ENCODE measurements at places on chromosomes 3 and 15.

GRCh38 chr3:192825657-192826200, 91.9 kb downstream of the MB21D2 start:
- peak; percentile 41 for DNase-seq

DNA sequence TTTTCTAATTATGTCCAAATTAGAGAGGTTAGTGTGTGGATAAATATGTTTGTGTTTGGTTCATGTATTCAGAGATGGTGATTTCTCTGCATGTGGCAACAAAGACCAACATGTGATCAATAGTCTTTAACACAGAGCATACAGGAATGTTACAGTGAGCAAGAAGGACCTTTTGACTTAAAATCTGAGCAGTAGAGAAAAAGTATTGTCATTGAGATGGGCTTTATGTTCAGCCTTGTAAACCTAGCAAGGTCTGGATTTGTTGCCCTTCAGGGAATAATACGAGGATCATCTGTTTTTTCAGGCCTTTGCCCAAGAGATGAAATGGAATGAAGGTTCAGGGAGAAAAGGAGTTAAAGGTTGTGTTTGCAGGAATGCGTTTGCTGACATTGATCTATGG, 161.8 kb upstream of the NECTIN3 start:
- DNase-seq, result no peak

DNA sequence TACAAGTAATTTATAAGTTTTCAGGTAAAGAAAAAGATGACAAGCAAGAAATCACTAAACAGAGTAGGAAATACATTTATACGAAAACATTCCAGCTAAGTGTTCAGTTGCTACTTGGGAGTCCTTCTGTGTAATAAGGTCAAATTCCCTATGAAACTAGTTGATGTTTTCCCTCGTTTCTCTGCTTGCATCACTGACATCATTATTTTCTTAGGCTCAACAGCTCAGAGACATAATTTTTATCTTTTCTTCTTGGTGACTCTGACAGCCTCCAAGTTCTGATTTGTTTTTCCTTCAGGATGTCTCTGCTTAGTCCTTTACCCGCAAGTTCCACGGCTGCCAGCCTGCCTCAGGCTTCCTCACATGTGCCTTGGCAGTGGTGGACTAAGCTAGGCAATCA, 173.6 kb downstream of the P3H2 start:
- no peak for DNase-seq

DNA sequence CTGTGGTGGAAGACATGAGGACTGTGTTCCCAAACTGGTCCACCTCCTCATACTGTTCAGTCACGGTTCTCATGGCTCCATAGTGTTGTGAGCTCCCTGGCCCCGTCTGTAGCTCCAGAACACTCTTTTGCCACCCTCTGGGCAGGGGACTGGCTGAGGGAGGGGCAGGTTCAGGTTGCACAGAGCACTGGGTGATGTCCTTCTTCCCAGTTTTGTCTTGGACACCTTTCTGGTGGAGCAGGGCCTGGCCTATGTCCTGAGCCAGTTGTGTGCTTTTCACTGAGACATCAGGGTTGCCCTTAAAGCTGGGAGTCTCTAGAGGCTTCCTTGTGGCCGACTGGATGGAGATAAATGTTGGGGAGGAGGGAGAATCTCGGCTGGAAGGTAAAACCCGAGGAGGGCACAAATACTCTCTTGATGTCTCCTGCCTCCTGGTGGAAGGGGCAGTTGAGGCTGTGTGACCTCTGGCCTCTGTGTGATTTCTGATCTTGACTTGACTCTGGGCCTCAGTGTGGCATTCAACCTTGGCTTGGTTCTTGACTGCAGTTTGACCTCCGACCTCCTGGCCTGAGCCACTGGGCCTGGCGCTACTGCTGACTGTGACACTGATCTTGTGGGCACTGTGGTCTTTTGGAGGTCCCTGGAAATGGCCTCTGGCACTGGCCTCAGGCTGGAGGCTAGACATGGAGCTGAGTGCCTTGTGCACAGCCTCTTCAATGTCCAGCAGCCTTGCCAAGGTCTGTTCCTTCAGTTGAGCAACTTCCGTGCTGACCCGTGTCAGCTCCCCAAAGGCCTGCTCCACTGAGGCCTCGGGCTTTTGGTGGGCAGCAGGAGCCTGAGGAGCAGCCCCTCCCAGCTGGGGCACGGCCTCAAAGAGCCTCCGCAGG, 8.1 kb downstream of the XIRP1 start:
- no peak for DNase-seq

DNA sequence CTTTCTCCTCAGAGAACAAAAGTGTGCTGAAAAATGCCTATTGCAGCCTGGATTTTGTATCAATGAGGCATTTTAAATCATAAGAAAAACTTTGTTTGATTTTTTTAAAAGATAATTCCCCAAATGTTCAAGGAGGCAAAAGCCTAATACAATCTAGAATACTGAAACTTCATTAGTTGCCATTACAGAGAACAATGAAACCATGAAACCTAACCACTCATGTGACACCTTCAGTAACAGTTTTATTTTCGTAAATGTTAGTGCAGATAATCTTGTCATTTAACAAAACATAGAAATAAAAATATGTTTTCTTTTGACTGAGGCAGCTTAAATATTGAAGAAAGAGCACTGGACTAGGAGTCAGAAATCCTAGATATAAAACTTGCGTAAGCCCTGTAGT, 655.9 kb downstream of the RBMS3 start:
- no peak for DNase-seq

GRCh38 chr3:120163026-120163425, 68.8 kb upstream of the GSK3B start:
- DNase-seq, result no peak

- no peak for DNase-seq
Observed at GRCh38 chr15:41969851-41970431, 2.4 kb downstream of the EHD4 start.

DNA sequence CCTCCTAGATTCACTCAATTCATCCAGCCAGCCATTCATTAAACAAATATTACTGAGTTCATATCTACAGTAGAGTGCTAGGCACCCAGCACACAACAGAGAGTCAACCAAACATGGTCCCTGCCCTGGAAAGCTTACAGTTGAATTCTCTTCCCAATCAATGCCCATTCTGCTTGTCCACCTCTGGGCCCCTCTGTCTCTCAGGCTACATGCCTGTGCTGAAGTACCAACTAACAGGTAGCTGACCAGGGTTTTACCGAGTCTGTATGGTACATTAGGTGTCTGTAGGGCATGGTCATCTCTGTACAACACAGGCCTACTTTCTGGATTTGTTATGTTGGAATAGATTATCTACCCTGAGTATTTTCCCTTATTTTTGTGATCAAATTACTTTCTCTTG, 23.3 kb downstream of the PLD1 start:
- DNase-seq, result no peak

DNA sequence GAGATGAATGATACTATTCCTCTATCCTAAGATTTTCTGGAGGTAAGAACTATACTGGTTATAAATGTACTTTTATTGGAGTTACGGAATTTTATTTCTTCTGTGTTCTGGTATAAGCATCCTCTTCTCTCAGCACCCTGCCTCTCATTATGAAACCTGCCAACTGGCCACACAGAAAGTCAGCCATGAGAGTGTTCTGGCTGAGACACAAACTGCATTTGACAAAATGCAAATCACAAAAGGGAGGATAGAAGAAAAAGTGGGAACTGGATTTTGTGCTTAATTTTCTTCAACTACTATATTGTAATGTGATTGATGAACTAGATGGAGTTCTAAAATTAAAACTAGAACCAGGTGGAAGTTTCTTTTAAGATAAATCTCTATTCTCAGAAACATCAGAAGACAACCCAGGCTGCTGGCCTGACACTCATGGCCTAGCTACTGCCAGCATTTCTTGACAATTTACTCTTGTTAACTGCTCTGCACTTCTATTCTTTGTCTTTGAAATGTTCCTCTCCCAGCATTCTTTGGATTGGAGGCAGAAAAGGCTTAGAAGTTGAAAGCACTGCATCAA, 143.1 kb downstream of the WDR76 start:
- DNase-seq, result no peak

GRCh38 chr3:33186524-33187367, 31.9 kb downstream of the SUSD5 start:
- DNase-seq, result no peak

DNA sequence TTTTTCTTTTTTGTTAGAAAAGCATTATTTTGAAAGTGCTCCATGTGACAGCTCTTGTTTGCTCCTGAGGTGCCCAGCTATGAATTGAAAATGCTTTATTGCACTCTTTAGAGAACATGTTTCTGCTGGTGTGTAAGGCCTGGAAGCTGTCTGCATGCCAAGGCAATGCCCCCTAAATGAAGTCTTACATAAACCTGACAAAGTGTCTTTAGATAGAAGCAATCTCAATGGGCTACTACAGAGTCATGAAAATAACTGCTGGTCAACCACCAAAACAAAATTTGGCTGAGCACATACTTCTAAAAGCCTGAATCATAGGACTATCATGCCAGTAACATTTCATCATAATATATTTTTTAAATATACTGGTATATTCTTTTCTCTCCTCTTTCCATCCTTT, 178.7 kb downstream of the THRB start:
- DNase-seq, result no peak

- no peak for DNase-seq
Observed at GRCh38 chr3:64684715-64685261, 3.0 kb downstream of the ADAMTS9 start.

DNA sequence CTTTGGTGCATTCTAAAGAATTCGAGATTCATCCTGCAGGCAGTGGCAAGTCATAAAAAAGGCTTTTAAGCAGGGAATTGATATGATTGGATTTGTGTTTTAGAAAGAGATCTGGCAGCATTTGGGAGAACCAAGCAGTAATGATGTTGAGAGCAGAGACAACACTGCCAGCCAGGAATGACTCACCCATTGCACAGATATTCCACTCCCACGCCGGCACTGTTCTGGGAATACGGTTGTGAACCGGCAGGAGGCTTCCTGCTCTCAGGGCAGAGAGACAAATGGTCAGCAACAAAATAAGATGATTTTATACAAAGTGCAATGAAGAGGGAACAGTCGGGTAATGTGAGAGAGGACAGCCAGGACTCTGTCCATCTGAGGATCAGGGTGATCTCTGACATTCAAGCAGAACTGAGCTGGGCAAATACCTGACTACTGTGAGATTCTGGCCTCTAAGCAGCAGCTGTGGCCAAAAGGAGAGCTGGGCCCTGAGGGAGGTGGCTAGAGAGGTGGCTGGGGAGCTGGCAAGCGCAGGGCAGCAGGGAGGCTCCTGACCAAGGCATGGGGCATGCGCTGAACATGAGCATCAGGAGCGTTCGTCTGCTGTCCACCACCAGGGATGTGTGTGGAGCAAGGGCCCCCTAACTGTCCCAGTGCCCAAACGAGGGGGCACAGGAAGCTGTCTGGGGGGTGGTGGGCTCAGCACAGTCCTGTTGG, 56.1 kb upstream of the PLXNA1 start:
- no peak for DNase-seq

GRCh38 chr3:69927571-69927970, 72.0 kb upstream of the SAMMSON start:
- no peak for DNase-seq

- DNase-seq, result no peak
Observed at GRCh38 chr3:138257986-138258385, 70.9 kb downstream of the ARMC8 start.

GRCh38 chr3:138049157-138049919, 39.4 kb downstream of the CLDN18 start:
- no peak for DNase-seq

DNA sequence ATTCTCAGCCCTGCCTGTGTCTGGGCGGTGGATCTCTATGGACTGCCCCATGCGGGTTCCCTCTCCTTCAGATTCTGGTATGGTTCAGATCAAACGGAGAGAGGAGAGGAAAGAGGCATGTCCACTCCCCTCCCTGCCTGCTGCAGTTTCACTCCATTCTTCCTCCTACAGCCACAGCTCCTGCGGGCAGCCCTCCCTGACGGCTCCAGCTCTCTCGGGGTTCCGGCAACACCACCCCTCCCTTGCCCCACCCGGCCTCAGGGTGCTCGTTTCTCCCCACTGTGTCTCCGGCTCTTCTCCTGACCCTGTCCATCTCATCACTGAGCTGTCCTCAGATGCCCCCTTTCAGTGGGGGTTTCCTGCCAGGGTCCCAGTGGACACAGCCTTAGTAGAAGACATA, 13.9 kb downstream of the TRH start:
- DNase-seq, result no peak

GRCh38 chr15:85408270-85408746, 27.9 kb downstream of the AKAP13 start:
- peak; percentile 11 for DNase-seq

- DNase-seq, result no peak
Observed at GRCh38 chr3:57331078-57331610, 38.7 kb upstream of the ASB14 start.

GRCh38 chr15:94255540-94255939, 24.2 kb downstream of the MCTP2 start:
- DNase-seq, result no peak

- DNase-seq, result no peak
Observed at GRCh38 chr15:70477750-70478250, 285.6 kb downstream of the UACA start.

DNA sequence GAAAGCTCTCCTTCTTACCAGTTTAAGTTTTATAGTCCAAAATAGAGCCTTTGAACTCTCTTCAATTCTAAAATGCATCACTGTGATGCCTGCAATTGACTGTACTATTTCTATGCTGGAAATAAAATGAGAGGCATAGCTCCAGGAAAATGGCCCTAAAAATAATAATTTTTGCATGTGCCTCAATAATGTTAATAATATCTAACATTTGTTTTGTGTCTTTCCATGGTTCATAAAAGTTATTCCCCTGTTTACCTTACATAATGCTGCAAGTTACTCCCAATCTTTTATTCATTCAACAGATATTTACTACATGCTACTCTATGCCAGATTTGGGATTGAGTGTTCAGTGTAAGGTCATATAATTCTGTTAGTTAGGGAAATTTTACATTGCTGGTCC, 574.0 kb downstream of the RBMS3 start:
- DNase-seq, result no peak

DNA sequence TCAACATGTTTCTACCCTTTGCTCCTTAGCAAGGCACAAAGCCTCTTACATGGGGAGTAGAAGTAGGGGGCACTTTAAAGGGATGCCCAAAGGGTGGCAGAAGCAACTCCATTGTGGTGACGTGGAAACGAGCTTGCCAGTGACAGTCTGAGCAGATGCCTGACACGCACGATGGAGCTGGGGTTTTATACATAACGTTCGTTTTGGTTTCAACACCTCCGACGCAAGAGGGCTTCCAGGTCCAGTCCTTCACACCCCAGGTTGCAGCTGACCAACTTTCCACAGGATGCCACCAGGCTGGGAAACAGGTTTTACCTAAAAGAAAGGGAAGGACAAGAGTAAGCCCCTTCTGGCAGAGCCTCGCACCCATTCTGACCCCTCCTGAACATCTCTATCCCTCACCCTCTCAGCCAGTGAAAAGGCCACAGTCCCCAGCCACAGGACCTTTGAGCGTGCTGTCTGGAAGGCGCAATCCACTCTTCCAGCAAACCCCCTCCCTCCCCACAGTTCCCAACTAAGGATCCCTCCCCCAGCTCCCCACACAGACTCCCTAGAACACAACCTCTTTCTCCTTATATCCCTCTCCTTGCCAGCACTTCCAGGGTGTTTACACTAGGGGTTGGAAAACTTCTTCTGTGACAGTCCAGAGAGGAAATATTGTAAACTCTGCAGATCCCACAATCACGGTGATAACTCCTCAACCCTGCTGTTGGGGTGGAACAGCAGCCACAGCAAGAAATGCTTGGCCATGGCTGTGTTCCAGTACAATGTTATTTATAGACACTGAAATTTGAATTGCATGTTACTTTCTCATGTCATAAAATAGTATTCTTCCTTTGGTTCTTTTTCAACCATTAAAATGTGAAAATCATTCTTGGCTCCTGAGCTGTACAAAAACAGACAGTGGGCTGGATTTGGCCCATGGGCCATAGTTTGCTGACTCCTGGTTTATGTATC, 36.2 kb downstream of the FAM174B start:
- no peak for DNase-seq

- no peak for DNase-seq
Observed at GRCh38 chr15:88120026-88120425, 136.5 kb downstream of the NTRK3 start.

Measured in OCI-M1 (cell line).